ENCODE measurements at places on chromosomes 11 and 22.

DNA sequence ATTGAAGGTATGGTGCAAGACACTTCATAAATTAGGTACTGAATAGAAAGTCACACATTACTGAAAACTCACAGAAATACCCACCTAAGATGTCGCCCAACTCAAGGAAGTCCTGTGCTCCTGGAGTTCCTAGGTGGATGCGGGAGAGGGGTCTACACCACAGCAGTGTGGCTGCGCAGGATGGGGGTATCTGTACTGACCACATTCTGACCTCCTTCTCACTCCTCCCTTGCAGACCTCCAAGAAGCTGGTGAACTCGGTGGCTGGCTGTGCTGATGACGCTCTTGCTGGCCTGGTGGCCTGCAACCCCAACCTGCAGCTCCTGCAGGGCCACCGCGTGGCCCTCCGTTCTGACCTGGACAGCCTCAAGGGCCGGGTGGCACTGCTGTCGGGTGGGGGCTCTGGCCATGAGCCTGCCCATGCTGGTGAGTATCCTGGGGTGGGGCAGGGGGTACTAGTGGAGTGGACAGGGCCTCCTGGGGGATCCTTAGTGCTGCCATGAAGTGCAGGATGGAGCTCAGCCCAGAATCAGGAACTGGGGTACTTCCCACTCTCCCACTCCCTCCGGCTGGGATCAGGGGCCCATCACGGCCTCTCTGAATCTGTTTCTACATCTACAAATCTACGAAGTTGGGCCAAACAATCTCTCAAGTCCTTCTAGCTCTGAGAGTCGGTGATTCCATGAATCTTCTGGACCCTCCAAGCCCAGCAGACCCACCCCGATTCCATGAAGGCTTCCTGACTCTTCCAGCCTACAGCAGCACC is 4.9 kb downstream of the TKFC start:
- no peak for DNase-seq

DNA sequence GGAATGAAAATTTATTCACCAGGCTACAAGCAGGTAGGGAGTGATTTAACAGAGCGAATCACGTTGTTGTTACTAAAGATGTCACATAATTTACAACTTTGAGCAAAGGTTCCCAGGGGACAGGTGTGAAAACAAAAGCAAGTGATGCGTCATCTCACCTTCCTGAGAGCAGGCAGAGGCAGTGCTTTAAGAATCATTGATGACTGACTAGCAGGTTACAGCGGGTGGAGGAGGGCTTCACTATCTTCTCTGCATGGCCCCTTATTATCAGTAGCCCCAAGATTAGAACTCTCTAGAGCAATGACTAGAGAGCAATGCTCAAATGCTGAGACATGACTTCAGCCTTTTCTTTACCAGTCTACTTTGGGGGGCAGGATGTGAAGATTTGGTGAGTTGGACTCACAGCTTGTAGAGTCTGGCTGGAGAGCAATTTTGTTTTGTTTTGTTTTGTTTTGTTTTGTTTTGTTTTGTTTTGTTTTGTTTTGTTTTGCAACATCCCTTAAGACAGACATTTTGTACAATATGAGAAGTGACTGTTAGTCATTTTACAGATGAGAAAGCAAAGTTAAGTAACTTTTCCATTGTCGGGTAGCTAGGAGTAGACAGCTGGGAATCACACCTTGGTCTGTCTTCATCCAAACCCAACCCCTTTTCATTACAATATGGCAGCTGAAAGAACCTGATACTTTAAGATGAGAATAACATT is 84.8 kb downstream of the SLC1A2 start:
- no peak for DNase-seq

GRCh38 chr11:106063009-106063408 is 14.1 kb downstream of the KBTBD3 start:
- no peak for DNase-seq

GRCh38 chr11:64017945-64018224 is 17.8 kb upstream of the FLRT1 start:
- no peak for DNase-seq

DNA sequence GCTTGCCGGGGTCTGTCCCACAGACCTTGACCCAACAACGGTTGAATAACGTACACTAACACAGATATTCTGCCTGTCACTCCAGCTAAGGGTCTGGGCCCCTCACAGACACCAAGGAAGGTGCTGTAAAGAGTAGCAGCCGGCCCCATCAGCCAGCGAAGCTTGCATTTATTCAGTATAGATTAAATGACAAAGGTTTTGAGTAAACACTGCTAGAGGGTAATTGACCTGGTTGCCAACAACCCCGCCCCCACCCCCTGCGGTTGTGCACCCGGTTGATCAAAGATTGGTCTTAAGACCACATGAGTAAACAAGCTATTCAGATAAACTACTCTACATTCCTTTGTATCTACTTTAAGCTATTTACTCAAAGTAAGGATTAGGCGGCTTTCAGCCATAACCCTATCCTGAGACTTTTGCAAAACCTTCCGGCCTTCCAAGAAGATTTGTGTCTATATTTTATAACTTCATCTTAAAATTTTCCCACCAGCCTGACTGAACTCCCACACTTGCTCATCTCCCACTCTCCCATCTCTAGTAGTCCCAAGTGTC is 4.8 kb upstream of the CKAP5 start:
- DNase-seq, result no peak

All from NCI-H1436 treated with DMSO at 0.1 percent for 48 hours (cell line).